ENCODE measurements at places on chromosomes 2 and 18. TPM values are rescaled to one million over a fixed set of nuclear protein-coding genes. Genes with fewer than 3 reads are reported as not detected.

The COL5A2 gene
- total RNA-seq, result 123 TPM

The KRTCAP3 gene
- total RNA-seq, result 4.6 TPM

The NLRC4 gene
- not detected for total RNA-seq

The KANSL1L gene
- total RNA-seq, result 14.0 TPM

The SPATA3 gene
- not detected for total RNA-seq

The NR4A2 gene
- total RNA-seq, result 1.0 TPM

The DYNAP gene
- total RNA-seq, result not detected

GRCh38 chr18:13888191-13888716 is 27.1 kb downstream of the MC2R start:
- H3K4me1 ChIP-seq, result no peaks in the 10 kb centered on the region
- H3K27me3 ChIP-seq, result no peaks in the 10 kb centered on the region

DNA sequence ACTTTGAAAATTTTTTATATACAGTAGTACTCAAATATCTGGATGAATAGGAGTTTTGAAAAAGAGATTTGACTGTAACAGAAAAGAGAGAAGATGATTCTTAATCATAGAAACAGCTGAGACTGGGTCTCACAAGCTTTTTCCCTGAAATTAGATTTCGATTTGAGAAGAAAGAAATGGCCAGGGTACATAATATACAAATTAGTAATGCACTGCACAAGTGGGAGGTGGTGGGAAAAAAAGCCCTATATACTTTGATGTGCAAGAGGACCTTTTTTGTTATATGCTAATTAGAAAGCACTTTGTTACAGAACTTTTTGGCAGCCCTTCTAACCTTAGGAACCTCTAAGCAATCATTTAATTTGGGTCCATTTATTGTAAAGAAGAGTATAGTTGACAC is 62.9 kb downstream of the EML4 start:
- peaks cover 3% of the 10 kb centered on the region for H3K4me1 ChIP-seq
- DNase-seq, result no peak
- no peak overlapping the region for H3K4me3 ChIP-seq

DNA sequence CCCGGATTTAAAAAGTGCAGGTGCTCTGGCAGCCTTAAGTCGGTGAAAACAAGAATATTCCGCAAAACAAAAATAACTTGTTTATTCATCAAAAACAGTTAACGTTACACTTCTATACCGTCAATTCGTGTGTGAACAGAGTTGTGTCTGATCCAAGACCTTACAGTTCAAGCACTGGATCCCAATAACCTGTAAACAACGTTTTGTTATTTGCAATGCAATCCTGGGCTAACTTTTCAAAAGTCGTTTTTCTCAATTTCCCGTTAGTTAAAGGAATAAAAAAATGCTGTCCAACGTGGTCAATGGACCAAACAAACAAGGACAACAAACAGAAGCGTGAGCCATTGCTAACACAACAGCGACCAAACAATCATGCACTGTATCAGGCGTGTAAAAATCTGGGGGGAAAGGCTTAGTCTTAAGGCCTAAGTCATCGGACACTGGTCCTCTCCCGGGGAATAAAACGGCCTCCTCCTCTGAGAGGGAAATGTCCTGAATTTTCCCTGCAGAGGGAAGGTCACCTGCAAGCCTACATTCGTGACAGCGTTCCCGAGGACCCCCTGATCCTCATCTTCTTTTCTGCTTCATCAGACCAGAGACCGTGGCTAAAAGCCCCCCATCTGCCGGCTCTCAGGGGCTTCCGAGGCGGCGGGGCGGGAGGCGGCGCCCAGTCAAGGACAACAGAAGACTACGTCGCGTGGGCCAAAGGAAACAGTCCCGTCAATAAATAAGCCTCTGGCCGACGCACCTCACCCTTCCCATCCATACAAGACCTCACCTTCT is 490 bp downstream of the NDUFS1 start:
- H3K4me3 ChIP-seq, result peak overlapping the region; percentile 97
- peaks cover 23% of the 10 kb centered on the region for H3K36me3 ChIP-seq
- no peak for DNase-seq
- no peaks in the 10 kb centered on the region for H3K27me3 ChIP-seq
- peaks cover 27% of the 10 kb centered on the region for H3K4me1 ChIP-seq

DNA sequence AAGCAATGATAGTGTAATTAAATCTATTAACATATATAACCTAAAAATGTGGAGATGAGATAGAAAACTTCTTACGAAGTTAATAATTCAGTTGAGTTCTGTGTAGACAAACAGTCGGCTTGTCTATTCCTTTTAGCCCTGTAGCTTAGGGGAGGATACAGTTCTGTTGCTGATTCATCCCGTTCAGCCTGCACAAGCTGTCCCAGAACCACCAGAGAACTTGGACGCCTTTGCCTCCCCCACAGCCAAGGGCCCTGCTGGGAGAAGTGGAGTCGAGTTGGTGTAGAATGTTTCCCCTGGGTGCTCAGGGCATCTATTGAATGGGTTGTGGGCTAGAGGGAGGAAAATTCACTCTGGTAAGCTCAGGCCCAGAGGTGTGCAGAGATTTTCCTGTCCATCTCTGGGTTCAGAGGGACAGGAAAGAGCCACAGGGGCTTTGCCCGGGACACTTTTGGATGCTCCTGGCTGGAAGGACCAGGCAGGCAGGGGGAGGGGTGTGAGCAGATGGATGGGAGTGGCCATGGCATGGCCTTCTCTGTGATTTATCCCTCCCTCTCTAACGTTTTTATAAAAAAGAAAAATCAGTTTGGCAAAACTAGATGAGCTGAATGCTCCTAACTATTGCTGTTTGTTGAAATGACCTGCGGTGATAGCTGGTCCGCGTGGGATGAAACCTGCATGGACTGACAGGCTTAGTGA is 42.8 kb upstream of the GALR1 start:
- no peak overlapping the region for H3K27ac ChIP-seq
- no peaks in the 10 kb centered on the region for H3K27me3 ChIP-seq
- no peak overlapping the region for H3K4me3 ChIP-seq
- H3K4me1 ChIP-seq, result no peaks in the 10 kb centered on the region

- DNase-seq, result no peak
- H3K4me1 ChIP-seq, result no peaks in the 10 kb centered on the region
- no peaks in the 10 kb centered on the region for H3K36me3 ChIP-seq
- no peak overlapping the region for H3K4me3 ChIP-seq
Observed at GRCh38 chr2:97924194-97924593, 71.6 kb downstream of the TMEM131 start.

DNA sequence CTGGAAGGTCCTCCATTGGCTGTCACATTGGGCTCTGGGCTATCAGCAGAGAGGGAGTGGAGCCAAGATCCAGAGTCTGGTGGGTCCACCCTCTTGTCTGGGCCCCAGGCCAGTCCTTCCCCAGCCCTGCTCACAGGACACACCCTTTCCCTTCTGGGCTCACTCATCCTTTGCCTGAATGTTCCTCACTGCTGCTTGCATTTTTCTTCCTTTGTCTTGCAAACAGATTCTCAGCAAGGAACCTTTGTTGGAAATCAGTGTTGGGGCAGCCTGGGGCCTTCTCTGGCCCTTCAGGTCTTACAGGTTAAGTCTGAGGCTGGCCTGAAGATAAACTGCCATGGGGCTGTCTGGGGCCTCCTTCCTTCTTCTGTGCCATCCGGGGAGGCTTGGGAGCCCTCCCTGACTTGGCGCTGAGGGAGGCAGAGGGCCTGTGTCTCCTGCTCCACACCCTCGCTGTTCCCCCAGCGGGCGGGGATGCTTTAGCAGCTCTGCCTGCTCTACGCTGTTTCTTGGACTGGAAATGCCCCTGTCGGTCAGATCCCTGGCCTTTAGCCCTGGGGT is 11.5 kb upstream of the CELF4 start:
- H3K27me3 ChIP-seq, result no peaks in the 10 kb centered on the region
- no peaks in the 10 kb centered on the region for H3K4me1 ChIP-seq
- H3K36me3 ChIP-seq, result no peaks in the 10 kb centered on the region

GRCh38 chr18:69817335-69817940 is 130.2 kb downstream of the CD226 start:
- no peak overlapping the region for H3K4me3 ChIP-seq
- no peak for DNase-seq
- no peaks in the 10 kb centered on the region for H3K4me1 ChIP-seq
- H3K27me3 ChIP-seq, result no peaks in the 10 kb centered on the region
- no peak overlapping the region for H3K27ac ChIP-seq

DNA sequence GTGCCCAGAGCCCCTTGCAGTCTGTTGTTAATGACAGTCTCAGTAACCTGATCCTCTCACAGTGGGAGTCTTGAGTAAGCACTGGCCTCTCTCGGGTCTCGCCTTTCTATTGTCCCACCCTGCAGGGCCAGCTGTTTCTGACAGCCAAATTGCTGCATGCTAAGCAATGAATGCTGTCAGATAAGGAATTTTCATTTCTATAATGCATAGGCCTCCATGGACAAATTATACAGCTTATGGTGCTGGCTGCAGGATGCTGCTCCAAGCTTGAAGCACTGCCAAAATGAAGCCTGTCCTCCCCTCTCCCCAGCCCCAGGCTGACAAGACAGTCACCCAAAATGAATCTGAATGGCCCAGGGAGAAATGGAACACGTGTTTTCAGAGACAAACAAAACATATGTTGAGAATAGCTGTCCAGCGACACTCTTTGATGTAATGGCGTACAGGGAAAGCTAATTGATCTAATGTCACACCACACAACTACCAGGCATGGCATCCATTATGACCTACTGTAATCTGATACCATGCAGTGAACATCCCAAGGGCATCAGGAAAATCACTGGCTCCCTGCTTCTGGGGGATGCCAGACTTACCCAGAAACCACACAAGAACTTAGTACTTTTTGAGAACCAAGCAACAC is 36.8 kb downstream of the ACVR1 start:
- H3K4me1 ChIP-seq, result peaks cover 37% of the 10 kb centered on the region
- H3K27ac ChIP-seq, result peak overlapping the region; percentile 99
- no peaks in the 10 kb centered on the region for H3K36me3 ChIP-seq
- H3K27me3 ChIP-seq, result no peaks in the 10 kb centered on the region

- H3K27ac ChIP-seq, result no peak overlapping the region
- no peak for DNase-seq
Observed at GRCh38 chr2:218828477-218828778, 3.2 kb downstream of the PRKAG3 start.

DNA sequence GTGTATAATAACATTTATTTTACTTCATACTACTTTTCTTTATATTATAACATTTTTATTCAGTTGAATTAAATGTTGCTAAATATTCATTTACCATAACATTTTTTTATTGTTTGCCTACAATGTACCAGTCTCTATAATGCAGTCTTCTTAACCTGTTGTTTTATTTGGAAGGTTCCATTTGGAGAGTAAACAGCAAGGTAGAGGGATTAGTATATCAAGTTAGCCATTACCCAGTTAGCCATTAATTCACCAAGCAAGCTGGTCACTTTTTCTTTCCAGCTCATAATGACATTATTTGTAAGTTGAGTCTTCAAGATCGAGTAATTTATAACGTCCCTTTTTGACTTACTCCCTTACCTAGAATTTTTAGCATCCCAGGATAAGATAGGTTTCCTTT is 29.7 kb upstream of the NT5C1B start:
- no peaks in the 10 kb centered on the region for H3K27me3 ChIP-seq
- H3K36me3 ChIP-seq, result no peaks in the 10 kb centered on the region
- no peak overlapping the region for H3K4me3 ChIP-seq
- H3K27ac ChIP-seq, result no peak overlapping the region

DNA sequence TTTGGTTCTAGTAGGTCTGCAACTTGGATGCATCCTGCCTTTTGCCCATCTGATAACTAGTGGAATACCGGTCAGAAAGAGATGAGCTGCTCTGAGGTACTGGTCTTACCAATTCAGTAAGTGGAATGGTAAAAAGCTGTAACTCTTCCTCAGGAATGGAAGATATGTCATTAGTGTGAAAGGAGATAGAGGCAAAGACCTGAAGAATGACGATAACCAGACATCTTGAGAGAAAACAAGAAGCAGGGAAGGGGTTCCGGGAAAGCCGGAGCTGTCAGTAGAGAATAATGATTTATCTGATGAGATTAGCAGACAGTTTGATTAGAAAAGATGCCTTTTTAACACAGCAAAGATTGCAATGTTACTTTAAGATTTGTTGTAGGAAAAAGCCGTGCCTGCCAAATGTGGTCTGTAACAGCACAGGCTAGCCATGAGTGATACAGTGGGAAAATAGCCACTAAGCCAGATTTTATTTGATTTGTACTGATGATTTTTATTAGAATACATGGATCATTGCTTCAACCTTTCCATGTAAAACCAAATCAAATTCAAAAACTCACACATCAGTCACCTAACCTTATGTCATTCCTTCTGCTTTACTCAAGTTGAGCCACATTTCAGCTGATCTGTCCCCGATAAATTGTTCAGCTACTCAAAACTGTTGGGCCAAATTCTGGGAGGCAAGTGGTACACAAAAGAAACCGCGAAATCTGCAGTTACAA is 110.0 kb downstream of the TCF4 start:
- DNase-seq, result no peak
- H3K27ac ChIP-seq, result peak overlapping the region; percentile 95
- peak overlapping the region; percentile 80 for H3K4me3 ChIP-seq
- H3K27me3 ChIP-seq, result no peaks in the 10 kb centered on the region
- peaks cover 35% of the 10 kb centered on the region for H3K4me1 ChIP-seq

DNA sequence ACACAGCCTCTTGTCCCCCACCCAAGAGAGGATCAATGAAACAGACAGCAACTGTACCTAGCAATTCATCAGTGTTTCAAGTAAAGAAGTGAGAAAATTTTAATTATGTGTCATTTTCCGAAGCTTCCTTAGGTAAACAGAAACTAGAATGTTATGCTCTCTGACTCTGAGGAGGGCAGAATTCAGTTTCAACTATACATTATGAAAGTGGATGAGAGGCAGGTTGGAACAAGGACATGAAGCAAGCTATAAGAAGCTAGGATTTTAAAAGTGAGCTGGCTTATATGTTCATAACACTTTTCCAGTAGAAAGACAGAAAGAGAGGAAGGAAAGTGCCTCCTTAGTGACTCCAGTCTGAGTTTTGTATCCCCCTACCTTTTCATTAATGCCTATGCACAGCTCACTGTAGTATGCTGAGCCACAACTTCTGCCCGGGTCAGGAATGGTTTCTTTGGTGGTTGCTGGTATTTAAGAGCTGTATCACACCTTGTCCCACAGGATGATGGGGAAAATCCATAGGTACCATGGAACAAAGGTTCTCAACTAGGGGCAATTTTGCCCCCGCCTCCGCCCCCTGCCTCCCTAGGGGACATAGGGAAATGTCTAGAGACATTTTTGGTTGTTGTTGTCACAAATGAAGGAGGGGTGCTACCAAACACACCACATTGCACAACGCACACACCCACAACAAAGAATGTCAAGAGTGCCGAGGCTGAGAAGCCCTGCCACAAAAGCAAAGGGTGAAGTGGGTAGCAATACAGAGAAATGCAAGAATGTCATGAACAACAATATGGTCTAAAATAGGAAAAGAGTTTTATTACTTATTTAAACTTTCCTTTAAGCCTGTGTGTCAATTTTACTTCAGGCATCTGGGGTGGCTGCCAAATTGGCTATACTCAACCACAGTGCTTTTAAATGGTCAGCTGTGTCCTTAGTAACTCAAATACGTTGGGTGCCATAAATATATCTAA is 161.0 kb upstream of the ZFP36L2 start:
- no peak overlapping the region for H3K27ac ChIP-seq
- no peaks in the 10 kb centered on the region for H3K36me3 ChIP-seq
- no peak overlapping the region for H3K4me3 ChIP-seq
- H3K27me3 ChIP-seq, result no peaks in the 10 kb centered on the region
- DNase-seq, result peak; percentile 46

GRCh38 chr2:20179755-20180594 is 45.0 kb downstream of the SDC1 start:
- no peak for DNase-seq
- H3K27ac ChIP-seq, result no peak overlapping the region
- no peak overlapping the region for H3K4me3 ChIP-seq

- H3K36me3 ChIP-seq, result no peaks in the 10 kb centered on the region
- H3K27ac ChIP-seq, result no peak overlapping the region
- H3K4me3 ChIP-seq, result no peak overlapping the region
- no peaks in the 10 kb centered on the region for H3K27me3 ChIP-seq
- DNase-seq, result no peak
- H3K4me1 ChIP-seq, result no peaks in the 10 kb centered on the region
Observed at GRCh38 chr2:179250848-179251504, 13.7 kb downstream of the SESTD1 start.
